ENCODE measurements at places on chromosomes 7 and 10.

DNA sequence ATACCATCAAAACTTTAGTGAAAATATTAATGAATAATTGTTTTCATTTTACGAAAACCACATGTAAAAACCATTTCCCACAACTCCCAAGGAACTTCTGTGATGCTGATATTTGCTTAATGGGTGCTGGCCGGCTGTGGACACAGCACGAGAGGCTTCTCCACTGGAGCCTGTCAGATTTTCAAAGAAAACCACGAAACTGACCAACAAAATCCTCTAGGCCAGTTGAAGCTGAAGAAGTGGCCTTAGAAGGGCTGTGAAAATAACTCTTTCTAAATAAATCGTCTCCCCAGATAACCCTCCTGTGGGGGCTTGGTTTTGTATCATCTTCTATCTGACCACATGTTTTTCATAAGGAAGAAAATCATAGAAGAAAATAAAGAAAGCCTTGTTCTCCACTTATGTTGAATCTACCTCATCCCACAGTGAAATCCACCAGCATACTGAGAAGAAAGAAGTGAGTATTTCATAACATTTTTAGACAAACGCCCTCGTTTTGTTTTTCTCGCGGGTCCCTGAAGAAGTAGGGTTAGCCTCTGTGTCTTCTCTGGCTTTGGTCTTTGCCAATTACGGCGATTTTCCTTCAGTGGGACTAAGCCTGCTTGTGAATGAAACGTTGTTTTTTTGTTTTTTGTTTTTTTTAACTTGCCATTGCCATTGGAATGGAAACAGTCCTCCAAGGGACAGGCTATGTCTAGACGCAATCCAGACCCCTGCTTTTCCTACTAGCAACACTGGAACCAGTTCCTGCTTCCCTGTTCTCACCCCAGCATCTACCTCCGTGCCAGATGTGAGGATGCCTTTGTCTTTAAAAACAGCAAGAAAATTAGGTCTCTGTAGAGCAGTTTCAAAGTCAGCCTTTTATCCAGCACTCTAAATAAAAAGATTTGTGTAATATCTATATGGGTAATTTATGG, 123.9 kb downstream of the ADAM12 start:
- DNase-seq, result no peak

- DNase-seq, result no peak
Measured at GRCh38 chr7:99806839-99807478, 20.9 kb upstream of the CYP3A43 start.

DNA sequence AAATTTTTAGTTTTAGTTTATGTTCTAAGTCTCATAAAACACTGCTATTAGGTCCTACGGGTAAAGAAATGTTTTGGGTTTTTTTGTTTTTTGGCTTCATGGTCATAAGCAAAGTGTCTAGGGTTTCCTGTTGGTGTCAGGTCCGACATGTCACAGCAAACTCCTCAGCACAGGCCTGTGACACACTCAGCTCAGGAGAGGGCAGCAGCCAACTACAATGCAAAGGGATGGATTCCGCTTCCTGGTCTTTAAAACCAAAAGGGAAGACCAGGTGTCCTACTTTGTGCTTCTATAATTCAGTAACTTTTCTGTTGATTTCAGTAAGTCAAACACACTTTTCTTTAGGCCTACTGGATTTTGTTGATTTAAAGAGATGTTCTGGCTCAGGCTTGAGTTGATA, 83.8 kb upstream of the MACROH2A2 start:
- DNase-seq, result no peak

DNA sequence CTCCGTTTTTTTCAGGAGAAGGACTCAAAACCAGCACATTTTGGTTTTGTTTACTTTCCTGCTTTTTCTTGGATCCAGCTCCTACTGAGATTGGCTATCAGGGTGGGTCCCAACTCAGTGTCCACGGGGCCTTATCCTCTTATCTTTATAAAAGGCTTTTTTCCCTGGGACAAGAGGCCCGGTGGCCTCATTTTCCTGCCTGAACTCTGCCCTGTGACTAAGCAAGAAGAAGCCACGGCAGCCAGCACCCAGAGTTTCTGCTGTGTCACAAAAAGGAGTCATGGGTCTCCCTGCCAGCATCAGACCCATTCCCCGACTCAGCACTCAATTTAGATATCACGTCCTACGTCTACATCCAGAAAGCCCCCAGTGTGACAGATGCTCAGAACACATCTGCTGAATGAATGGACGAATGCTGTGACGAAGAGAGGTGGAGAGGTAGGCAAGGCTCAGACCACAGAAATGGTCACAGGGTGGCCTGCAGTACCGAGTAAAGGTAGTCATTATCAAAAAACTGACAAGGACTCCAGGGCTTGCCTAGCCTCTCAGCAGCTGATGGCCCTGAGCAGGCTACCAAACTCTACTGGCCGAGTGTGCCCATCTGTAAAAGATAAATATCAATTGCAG, 16.7 kb downstream of the DLG5 start:
- DNase-seq, result no peak

DNA sequence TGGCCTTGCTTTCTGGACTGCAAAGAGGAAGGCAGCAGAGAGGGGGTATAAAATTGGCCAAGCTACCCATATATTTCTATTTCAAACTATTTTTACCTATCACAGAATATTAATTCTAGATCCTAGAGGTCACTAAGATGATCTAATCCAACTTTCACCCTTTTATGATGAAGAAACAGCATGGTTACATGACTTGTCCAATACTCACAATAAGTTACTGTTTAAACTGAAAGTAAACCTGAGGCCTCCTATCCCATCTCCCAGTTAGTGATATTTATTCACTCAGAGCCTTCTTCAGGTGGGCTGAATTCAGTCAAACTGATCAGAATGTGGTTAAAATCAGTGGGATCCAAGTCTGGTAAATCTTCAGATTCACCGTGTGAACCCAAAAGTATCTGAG, 1345.1 kb downstream of the XPNPEP1 start:
- no peak for DNase-seq

- DNase-seq, result peak; percentile 32
Measured at GRCh38 chr10:86439544-86439943, 72.9 kb upstream of the GRID1 start.

GRCh38 chr7:157432541-157432956, 95.7 kb downstream of the DNAJB6 start:
- no peak for DNase-seq

DNA sequence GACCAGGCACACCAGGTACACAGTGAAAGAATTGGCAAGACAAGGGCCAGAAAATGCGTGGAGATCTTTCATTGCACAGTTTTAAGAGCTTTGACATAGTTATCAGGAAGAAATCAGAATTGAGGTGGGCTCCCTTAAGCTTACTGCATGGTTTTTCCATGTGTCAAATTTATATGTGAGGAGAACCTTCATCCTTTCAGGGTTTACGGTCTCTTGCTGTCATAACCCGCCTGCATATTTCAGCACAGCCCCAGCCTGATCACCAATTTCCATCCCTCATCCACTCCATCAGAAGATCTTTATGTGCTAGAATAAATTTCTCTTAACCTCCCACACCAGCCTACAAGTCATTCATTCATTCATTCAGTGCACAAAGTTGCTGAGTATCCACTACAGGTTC, 373.1 kb downstream of the KCNMA1 start:
- no peak for DNase-seq

- no peak for DNase-seq
Measured at GRCh38 chr10:18056583-18056982, 83.6 kb upstream of the CACNB2 start.

DNA sequence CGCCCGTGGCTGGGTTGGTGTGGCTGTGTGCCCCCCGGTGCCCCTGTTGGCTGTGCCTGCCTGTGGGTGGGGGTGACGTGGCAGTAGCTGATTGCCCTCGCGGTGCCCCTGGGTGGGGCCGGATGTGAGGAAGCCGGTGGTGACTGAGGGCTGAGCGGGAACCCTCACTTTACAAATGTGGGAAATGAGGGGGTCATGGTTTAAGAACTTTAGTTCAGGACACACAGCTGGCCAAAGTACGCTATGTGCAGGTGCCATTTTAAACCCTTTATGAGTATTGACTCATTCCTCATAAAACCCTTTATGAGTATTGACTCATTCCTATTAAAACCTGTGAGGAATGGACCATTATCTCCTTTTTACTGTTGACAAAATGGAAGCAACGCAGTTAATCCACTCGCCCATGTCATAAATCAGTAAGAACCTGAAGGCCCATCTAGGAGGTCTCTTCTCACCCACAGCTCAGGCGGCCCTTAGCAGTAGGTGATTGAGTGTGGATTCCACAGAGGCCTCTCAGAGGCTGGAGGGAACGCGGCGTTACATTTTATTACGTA, 290.1 kb upstream of the COBL start:
- no peak for DNase-seq
